Trophoblast cell (in vitro differentiated cells and primary cell): ENCODE measurements at places on chromosomes 16 and 17.

DNA sequence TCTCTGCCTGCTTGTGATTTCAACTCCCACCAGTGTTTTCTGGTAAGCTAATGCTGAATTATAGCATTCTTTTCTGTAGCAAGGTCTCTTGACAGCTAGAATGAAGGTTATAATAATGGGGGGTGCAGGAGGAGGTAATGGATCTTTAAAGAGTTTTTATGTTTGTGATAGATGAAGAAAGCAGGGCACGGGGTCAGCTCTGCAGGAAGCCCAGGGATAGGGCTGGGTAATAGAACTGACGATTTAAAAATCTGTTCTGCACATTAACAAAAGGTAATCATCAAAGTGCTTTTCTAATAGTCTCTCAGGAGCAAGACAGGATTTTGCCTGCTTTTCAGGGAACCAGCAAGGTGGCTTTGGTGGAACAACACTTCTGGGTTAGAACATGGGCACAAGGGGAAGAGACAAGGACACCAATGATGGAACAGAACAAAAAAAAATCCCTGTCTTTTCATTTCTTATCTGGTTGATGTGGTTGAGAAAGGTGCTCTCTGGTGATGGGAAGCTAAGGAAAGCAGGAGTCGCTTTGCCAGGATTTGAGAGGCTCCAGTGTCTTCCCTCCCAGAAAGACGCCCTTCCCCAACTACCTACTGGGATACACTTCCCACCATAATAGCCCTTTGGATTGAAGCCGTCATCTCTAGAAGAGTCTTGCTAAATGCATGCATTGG is 263.1 kb downstream of the PHKB start:
- DNase-seq: no peak

- peak; percentile 92 for DNase-seq
Observed at GRCh38 chr16:19853132-19853741, 31.4 kb downstream of the GPRC5B start.

DNA sequence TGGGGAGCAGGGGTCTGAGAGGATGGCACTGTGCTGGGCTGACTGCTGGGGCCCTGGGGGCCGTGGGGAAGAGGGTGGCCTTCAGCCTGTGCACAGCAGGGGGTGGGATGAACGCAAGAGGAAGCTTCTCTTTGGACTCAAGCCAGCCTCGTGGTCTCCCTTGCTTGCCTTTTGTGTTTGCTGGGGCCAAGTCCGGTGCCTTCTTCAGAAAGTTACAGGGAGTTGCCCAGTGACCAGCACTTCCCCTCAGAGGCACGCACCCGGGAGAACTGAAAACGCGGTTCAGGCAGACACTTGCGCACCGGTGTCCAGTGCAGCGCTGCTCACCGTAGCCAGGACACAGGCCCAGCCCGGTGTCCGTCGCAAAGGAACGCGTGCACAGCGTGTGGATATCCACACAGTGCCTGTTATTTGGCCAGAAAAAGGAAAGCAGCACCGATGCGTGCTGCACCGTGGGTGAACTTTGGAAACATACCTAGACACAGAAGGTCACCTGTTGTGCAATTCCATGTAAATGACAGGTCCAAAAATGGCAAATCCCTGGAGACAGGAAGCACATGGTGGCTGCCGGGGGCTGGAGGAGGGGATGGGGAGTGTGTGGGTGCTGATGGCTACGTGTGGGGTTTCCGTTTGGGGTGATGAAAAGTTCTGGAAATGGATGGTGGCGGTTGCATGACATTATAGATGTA is 29.4 kb upstream of the NUDT16L1 start:
- peak; percentile 35 for DNase-seq

GRCh38 chr17:17467016-17467415 is 9.8 kb upstream of the MED9 start:
- DNase-seq: no peak

GRCh38 chr17:61504697-61505096 is 52.5 kb downstream of the TBX4 start:
- DNase-seq: no peak

DNA sequence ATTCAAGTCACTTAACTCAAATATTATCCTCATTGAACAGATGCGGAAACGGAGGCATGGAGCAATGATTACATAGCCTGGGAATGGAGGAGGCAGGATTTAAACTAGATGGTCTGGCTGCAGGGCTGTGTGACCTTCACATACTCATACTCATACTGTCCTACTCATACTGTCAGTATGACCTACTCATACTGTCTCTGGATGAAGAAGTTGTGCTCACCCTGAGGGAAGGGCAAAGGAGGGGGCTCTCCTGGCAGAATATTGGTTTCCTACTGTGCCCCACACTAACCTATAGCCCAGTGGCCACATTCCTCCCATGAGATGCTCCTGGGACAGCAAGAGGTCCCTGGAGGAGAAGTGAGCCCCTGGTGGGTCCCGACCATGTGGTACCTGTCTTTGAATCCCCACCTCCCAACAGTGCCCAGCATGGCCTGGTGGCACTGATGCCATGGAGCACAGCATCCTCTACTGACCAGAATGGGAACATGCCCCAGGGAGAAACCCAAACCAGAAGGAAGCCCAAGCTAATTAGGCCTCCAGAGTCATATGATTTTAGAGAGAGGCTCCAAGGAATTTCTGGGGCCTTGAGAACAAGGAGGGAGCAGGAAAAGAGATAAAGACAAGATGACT is 197.3 kb upstream of the SDK2 start:
- DNase-seq: no peak

DNA sequence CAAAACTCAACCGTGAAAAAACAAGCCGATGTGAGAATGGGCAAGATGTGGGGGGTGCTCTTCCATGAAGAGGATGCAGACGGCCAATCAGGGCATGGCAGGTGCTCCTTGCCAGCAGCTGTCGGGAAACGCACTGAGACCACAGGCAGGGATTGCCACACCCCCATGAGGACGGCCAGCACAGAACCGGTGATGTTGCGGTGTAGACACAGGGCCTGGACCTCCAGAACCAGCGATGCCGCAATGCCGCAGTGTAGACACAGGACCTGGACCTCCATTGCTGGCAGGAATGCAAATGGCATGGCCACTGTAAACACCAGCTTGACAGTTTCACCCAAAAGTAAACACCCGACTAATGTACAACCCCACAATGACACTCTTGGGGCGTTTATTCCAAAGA is 164.9 kb downstream of the BANP start:
- no peak for DNase-seq
